ENCODE measurements at places on chromosomes 5 and 9.

- no peak for DNase-seq
Observed at GRCh38 chr5:33888587-33888986, 3.2 kb downstream of the ADAMTS12 start.

DNA sequence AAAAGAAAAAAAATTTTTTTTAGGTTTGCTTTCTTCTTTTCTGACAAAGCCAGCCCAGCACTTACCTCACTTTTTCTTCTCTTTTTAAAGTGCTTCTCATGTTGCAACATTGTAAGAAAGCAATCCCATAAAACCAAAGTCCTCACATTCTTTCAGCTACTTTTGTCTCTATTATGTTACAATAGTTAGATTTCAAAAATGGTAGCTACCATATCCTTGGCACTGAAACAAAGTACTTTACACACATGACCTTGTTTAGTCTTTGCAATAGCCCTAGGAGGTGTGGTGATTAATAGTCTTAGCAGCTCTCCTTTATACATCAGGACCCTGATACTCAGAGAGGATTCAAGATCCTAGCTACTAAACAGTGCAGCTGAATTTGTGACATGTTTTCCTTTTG is 23.5 kb upstream of the CARTPT start:
- no peak for DNase-seq

- no peak for DNase-seq
Observed at GRCh38 chr5:132414634-132415378, 45.3 kb downstream of the SLC22A5 start.

DNA sequence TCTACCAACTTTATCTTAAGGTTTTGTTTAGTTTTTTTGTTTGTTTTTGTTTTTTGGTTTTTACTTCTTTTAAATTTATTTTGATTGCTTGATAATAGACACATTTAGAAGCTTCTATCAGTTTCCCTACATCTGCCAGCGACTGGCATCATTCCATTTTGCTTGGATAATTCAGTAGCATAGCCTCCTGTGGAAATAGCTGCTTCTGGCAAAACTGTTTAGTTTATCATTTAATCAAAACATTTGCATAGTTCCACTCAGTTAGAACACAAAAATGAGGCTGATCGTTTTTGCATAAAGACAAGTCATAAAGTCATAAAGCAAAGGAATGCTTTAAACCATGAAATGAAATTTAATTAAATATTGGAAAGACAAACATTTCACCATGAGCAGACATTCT is 133.7 kb upstream of the NFIL3 start:
- no peak for DNase-seq

GRCh38 chr5:141734501-141735229 is 52.6 kb upstream of the ARAP3 start:
- DNase-seq: no peak

GRCh38 chr9:91040371-91041215 is 239.0 kb downstream of the SYK start:
- DNase-seq: no peak

DNA sequence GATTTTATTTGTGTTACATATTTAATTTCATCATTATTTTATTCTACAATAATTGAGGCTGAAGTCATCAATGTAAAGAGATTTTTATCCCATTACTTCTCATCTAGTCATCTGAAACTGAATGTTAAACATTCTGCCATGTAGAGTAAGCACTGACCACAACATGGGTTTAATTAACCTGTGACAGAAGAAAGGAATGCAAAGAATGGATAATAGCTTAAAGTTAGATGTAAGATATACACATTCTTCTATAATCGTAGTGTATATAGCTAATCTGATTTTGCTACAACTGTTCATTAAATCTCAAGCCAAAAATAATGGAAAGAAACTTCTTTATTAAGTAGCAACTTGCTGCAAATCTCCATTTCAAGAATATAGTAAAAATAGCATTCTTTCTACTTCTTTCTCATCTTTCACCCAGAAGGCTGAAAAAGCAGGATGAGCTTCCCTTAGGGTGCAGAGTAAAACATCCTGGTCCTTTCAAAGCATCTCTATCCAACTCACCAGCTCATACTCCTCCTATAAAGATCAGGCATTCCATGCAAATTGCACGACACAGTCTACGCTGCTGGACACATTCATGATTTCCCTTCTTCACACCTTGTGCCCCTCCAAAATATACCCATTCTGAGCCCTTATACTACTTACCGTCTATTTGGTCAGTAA is 115.2 kb downstream of the EFNA5 start:
- no peak for DNase-seq

- DNase-seq: peak; percentile 38
Observed at GRCh38 chr5:157390551-157391297, 69.3 kb upstream of the NIPAL4 start.
